Osteoblast (primary cell): ENCODE measurements at places on chromosomes 4 and X. TPM values are rescaled to one million over a fixed set of nuclear protein-coding genes. Genes with fewer than 3 reads are reported as not detected.

DNA sequence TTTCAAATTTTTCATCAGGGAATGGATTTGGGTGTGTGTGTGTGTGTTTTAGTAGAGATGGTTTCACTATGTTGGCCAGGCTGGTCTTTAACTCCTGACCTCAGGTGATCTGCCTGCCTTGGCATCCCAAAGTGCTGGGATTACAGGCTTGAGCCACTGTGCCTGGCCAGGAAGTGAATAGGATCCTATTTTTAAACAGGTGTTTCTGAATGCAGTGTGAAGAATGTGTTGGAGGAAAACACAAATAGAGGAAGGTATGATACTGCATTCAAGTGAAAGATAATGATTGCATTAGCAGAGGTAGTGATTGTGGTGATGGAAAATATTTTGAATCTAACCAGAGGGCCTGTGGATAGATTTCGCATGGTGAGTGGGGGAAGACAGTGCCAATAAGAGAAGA, 189.6 kb downstream of the TENM3 start:
- no peak for DNase-seq

DNA sequence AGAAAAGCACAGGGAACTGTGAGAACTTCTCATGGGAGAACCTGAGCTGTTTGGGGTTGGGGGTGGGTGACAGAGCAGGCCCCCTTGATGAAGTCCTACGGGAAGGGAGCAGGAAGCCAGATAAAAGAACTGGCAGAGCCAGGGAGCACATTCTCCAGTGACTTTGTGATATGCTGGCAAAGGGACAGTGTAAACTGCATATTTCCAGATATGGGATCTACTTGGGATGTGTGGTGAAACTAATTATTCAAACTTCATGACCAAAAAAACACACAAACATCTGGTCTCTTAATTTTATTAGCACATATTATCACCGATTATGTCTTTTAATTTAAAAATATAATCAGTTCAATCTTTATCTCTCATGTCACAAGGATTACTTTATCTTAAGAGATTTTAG, 266.0 kb downstream of the PAPSS1 start:
- DNase-seq: no peak

- DNase-seq: no peak
These were observed 279.7 kb upstream of the ARX start for GRCh38 chrX:25295466-25295865.

GRCh38 chr4:10731690-10732089, 47.1 kb upstream of the CLNK start:
- DNase-seq: no peak

- no peak for DNase-seq
These were observed 27.5 kb downstream of the RUFY3 start for GRCh38 chr4:70749313-70749712.

DNA sequence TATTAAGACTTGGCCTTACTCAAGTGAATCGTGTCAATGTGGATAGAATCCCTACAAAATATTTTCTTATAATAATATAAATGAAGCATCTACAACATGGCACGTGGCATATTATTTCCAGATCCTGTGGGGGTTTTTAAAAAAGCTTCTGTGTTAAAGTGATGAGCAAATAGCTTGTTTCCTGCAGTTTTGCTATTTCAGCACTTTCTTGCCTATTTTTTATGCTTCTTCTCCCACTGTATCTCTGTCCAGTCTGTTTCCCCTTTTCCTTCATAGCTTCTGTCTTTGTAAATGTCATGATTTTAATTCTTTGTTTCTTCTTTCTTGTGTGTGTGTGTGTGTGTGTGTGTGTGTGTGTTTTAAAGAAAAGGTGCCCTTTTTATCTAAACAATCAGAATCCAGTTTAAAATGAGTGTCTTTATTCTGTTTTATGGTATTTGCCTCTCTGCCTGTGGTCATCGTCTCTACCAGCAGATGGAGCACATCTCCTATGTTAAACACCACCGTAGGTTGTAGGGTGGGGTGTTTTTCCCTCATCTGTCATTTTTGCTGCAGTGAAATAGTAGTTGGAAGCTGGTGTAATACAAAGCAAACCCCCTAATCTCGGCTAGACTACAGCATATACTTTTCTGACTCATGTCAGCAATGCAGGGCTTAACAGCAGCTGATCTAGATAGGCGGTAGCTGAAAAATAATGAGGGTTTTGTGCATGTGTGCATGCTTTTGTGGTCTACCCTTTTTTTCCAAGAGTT, 33.1 kb downstream of the FTHL17 start:
- no peak for DNase-seq

GRCh38 chrX:39730662-39731329, 367.0 kb downstream of the BCOR start:
- peak; percentile 94 for DNase-seq

- DNase-seq: peak; percentile 37
These were observed 424.5 kb upstream of the CTSO start for GRCh38 chr4:156378033-156378665.

- DNase-seq: no peak
These were observed 899.2 kb downstream of the FAT4 start for GRCh38 chr4:126213996-126214395.

GRCh38 chrX:121132675-121133074, 85.3 kb downstream of the GLUD2 start:
- no peak for DNase-seq

- no peak for DNase-seq
These were observed 20.4 kb upstream of the FRMPD3 start for GRCh38 chrX:107429090-107429489.

DNA sequence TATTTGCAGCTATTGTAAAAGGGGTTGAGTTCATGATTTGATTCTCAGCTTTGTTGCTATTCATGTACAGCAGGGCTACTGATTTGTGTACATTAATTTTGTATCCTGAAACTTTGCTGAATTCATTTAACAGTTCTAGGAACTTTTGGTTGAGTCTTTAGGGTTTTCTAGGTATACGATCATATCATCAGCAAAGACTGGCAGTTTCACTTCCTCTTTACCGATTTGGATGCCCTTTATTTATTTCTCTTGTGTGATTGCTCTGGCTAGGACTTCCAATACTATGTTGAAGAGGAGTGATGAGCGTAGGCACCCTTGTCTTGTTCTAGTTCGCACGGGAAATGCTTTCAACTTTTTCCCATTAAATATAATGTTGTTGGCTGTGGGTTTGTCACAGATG, 48.1 kb downstream of the NPY1R start:
- no peak for DNase-seq

DNA sequence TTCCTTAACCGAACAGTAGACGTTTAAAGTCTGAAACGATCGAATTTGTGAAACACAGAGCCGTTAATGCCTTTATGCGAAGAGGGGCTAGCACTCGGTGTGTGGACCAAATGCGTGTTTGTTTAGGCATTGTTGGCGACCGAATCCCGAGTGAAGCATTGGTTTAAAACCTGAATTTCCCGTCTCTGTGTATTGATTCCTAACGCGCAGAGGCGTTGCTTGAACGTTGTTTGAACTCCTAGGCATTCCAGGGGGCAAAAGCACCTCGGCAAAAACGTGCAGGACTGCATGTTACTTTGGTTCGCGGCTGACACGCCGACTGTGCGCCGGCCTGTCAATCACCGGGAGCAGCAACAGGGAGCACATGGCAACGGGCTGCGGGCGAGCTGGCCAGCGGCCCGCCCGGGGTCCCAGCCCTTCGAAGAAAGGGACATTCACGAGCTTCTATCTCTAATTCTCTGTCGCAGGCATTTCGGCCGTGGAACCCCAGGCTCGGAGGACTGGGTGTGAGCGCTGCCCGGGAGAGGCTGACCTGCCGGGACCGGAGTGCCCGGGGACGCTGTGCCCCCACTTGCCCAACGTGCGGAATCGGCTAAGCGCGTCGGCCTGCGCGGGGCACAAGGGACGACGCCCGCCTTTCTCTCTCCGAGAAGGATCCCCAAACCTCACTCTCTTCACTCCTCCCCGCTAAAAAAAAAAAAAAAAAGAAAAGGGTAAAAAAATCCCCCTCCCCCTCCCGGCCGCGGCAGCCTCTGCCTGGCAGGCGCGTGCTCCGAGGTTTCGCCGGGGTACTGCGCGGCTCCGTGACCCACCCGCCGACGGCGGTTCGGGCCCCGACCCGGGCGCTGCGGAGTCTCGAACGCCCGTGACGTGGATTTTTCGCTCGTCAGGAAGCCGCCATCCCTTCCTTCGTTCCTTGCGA, 810 bp downstream of the SPRY1 start:
- DNase-seq: peak; percentile 84

GRCh38 chrX:2566055-2566454, 65.3 kb upstream of the DHRSX start:
- no peak for DNase-seq

DNA sequence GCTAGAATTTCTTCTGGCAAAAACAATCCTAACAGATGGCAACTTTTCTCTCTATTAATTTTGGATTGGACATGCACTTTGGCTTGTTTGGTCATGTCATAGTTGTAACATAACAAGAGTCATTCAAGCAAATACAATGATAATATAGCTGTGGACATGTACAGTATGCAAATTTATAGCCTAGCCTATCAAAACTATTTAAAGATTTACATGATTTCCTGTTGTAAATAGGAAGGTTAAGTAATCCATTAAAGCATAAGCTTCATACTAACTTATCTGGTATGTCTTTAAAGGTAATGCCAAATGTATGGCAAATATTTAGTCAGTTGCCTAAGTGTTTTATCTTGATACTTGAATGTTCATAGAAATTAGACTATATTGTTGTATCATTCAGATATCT, 45.3 kb downstream of the RPA4 start:
- no peak for DNase-seq

DNA sequence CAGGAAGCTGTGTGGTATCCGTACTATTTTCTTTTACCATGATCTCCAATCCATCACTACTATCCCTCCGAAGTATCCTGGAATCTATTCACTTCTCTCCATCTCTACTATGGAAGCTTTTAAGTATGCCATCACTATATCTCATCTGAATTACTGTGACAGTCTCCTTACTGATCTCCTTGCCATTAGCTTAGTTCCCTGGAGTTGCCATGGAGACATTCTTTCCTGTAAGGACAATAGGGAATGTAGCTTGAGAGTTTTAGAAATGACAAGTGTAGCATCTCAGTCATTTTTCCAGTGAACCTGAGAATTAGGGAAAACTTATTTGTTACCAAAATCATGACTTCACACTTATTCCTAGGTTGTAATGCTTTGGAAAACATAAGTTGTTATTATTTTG, 86.3 kb downstream of the HPGD start:
- DNase-seq: no peak

DNA sequence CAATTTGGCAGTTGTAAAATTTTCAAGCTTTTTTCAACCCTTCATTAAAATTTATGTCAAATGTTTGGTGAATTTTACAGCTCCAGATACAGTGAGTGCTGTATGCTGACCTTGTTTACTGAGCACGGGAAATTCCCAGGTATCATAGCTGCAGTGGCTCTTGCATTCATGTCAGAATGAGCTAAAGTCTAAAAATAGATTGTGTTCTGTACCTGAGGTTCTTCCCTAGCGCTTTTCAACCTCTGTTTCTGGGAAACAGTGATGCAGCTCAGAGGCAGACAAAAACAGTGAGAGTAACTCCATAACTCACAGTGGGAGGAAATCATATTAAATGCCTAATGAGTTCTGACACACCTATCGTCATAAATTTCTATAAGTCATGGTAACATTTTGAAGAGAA, 393.8 kb upstream of the GNPDA2 start:
- DNase-seq: no peak

DNA sequence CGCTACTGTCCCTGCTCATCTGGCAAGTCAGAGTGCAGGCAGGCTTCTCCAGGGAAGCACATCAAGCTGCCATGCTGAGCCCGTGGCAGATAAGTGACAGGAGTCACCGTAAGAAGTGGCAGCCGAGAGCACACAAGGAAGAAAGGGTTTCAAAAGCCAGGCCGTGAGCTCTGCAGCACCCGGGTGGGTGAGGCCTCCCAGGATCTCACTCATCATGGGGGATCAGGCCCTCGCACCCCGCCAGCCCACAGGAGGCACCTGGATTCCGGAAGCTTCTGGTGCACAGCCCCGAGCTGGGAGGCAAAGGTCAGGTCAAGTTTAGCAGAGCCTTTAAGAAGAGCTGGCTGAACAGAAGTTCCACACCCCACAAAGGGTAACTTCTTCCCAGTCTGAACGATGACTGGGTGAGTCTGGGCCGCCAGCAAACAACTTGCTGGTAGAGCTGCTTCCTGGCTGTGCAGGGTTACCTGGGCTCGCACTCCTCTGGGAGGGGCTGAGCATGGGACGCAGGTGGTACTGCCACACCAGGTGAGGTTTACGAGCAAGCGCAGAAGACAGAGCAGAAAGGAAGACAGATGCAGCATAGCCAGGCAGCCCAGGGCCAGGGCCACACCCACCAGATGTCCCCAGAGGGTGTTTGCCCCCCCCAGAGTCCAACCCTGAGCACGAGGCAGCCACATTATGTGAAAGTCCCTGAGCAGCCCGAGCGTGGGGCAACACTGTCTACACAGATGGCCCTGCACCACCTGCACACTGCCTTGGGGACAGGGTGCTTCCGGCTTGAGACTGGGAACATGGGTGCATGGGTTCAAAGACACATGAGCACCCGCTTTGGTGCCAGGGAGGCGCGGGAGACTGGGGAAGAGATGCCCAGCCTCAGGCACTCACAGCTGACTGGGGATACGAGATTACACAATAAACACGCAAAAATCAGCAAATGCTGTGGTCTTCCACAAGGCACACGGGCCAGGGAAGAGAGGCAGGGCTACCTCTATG, 7.7 kb downstream of the CCNQ start:
- DNase-seq: peak; percentile 72

PNMA6A gene
- 1.1 and 1.2 TPM in 2 replicates for total RNA-seq

GASK1B gene
- 35.4 and 42.0 TPM in 2 replicates for total RNA-seq

CNGA2 gene
- not detected in 2 replicates for total RNA-seq

HMX1 gene
- not detected in 2 replicates for total RNA-seq

RAB41 gene
- not detected in 2 replicates for total RNA-seq

L1CAM gene
- total RNA-seq: under 0.01 TPM in 2 replicates

NAP1L3 gene
- 12.4 and 14.1 TPM in 2 replicates for total RNA-seq

CORIN gene
- 0.36 and 0.88 TPM in 2 replicates for total RNA-seq

GYG2 gene
- 5.6 and 6.2 TPM in 2 replicates for total RNA-seq

STPG2 gene
- under 0.01 and 0.29 TPM in 2 replicates for total RNA-seq

VSIG4 gene
- total RNA-seq: 0.72 TPM in 1 of 2 replicates, not detected in the other

EREG gene
- total RNA-seq: 0.29 and 1.1 TPM in 2 replicates

CTAG2 gene
- total RNA-seq: 0.88 and 13.8 TPM in 2 replicates
